ENCODE measurements at places on chromosomes 1 and 21.

GRCh38 chr1:10823000-10823401, 26.6 kb upstream of the CASZ1 start:
- no peak for DNase-seq

- no peak for DNase-seq
Measured at GRCh38 chr1:235266325-235266724, 61.7 kb downstream of the ARID4B start.

DNA sequence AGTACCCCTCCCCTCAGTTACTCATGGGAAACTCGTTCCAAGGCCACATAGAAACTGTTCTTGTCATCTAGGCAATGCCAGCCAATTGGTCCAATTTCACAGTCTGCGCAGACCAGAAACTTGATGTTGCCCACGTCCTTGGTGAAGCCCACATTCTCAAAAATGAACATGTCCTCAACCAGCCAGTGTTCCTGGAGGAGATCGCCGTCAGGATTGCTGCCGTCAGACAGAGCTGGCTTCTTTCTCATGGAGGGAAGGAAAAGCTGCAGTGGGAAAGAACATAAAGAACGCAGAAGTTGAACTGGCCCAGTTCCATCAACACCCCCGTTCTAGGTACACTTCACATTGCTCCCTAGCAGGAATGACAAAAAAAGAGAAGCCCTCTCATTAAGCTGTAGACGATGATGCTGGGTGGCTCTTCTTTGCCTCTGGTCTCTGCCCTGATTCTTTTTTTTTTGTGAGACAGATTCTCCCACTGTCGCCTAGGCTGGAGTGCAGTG, 7.9 kb downstream of the RABIF start:
- no peak for DNase-seq

DNA sequence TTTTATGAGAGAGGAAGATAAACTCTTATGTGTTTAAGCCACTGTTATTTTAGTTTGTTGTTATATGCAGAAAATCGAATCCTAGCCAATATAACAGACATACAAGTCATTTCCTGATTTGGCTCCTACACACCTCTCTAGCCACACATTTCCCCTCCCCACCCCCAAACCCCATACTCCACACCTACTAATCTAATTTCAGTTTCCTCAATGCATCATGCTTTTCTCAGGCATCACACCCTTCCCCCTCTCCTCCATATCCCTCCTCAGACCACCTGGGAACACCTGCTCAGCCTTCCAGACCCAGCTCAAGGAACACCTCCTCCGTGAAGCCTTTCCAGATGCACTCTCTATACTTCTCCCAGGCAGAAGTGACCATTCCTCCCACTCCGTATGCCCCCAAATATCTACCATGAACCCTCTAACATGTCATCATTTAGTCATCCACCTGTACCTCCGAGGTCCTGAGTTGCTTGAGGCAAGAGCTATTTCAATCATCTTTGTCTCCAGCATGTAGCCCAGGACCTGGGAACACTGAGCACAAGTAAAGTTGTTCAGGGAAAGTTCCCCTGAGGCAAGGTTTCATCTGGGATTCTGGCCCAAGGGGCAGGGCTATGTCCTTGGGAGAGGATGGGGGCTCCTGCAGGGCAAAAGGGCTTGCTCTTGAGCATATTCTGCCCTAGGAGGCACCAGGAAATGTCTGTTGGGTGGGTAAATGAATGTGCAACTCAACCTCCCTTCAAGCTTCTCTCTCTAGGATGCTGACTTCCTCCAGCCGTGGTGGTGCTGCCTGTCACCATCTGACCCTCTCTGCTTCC, 126.8 kb downstream of the HIVEP3 start:
- no peak for DNase-seq

- no peak for DNase-seq
Measured at GRCh38 chr1:193448682-193449461, 262.5 kb upstream of the B3GALT2 start.

- DNase-seq: no peak
Measured at GRCh38 chr1:247177755-247178154, 5.9 kb upstream of the ZNF124 start.

DNA sequence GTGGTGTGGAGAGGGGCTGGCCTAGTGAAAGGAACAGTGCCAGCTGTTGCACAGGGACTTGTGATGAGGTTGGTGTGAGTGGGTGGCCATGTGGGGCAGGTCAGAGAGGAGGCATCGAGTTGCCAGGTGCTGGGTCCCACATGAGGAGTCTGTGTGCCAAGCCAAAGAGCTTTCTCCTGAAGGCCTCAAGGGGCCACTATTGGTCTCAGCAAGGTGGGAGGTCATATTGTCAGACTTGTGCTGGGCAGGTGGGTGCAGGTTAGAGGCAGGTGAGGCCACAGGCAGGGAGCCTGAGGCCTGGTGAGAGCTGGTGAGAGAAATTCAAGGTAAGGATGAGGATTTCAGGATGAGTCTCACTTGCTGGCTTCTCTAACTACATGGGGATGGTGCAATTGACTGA, 256.8 kb downstream of the DISC1 start:
- no peak for DNase-seq

DNA sequence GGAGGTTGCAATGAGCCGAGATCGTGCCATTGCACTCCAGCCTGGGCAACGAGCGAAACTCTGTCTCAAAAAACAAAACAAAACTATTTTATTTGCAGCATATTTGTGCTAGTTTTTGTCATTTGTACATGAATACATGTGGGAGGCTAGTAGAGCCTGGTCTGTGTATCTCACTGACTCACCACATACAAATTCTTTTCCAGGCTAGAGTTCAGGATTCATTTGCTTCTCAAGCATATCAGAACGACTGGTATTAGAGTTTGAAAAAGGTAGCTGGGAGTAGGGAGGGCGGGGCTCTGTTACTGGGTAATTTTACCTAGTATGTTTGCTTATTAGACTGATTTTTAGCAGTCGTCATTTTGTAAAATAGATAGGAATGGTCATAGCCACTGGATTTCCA, 4.5 kb upstream of the TOR3A start:
- DNase-seq: no peak

GRCh38 chr1:7120863-7121621, 335.8 kb downstream of the CAMTA1 start:
- DNase-seq: no peak

DNA sequence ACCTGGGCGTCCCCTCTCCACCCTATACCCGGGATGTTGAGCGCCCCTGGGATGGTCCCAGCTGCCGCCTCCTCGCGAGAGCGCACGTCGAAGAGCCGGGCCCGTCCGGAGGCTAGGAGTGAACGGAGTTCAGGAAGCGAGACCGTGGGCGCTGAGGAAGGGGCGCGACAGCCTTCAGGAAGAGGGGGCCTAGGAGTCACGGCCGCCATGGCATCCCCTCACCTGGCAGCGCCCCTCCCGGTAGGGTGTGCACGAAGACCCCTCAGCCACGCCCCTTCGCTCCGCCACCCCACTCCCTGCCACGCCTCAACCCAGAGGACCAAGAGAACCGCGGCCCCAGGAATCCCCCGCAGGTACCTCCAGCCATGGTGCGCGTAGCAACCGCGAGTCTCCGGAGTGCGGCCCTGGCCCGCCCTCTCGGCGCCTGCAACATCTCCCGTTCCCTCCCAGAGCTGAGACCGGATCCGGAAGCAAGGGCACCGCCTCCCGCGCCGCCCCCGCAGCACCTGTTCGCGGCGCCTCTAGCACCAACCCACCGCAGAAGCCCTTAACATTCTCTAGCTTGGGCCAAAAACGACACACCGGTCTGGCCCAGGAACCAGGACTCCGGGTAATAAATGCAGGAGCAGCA, at the start of gene TSTD1:
TSTD1 (minus strand) TSS at position 442 of the 631 bp plus-strand sequence; CDS start at position 367, 75 bp downstream.
- DNase-seq: no peak

DNA sequence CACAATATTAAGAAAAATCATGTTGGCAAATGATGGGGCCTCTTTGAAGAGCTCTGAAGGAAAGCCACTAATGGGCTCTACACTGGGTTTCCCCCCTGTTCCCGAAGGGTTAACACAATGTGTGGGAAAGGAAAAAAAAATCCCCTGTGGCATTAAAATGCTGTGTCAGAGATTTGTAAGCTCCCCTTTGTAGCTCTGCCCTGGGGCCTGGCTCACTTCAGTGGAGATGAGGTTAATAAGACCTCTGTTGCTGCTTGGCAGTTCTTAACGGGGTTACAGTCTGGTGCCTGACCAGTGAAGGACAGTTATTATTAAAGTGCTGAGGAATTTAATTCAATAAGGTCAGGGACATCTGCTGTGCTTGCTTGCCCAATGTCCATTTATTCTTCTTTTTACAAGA, 129.7 kb upstream of the UBE2U start:
- DNase-seq: no peak

DNA sequence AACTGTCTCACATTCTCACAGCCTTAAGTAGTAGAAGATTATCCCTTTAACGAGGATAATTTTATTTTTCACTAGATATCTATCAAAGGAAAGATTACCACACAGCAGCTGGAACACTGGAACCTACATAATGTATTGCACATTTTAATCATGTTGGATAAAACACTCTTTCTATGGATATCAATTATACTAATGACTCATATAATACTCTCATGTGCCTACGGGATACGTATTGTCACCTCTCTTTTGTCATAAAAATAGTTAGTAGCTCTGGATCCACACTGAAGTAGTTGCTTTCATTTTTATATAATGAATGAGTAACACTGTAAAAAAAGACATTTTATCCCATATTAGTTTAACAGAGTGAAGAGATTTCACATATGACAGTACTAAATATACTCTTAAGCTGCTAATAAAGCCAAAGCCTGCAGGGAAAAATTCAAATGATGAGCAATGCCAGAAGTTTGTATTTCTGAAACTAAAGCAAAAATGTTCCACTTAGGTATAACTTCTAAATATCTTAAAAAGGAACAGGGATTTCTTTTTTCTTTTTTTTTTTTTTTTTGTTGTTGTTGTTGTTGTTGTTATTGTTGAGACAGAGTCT, 408.7 kb upstream of the PKN2 start:
- DNase-seq: no peak
